ENCODE measurements at places on chromosomes 5 and 9.

DNA sequence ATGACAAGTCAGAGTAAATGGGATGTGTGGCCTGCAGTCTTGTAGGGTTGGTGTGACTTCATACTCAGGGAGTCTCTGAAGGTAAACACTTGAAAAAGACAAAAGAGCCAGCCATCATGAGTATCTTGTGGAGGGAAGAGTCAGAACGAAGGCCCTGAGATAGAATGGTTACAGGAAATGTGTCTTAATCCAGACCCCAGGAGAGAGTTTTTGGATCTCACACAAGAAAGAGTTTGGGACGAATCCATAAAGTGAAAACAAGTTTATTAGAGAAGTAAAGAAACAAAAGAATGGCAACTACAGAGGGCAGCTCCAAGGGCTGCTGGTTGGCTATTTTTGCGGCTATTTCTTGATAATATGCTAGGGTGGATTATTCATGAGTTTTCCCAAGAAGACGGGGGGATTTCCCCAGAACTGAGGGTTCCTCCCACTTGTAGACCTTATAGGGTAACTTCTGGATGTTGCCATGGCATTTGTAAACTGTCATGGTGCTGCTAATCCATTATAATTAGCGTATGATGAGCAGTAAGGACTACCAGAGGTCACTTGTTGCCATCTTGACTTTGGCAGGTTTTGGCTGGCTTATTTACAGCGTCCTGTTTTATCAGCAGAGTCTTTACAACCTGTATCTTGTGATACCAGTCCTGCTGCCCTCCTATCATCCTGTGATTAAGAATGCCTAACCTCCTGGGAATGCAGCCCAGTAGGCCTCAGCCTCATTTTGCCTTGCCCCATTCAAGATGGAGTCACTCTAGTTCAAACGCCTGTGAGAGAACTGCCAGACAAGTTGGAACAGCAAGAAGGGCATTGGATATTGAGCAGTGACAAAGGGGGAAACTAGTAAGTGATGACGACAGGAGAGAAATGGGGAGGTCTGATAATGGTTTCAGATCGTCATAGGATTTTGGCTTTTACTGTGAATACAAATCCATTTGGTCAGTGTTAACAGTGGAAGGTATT lies 34.0 kb downstream of the MTRR start:
- no peak for DNase-seq

GRCh38 chr5:38853753-38854470 lies 8.1 kb downstream of the OSMR start:
- no peak for DNase-seq

GRCh38 chr5:176679365-176680225 lies 32.3 kb downstream of the TSPAN17 start:
- no peak for DNase-seq

GRCh38 chr5:80142996-80143395 lies 107.8 kb downstream of the THBS4 start:
- no peak for DNase-seq

DNA sequence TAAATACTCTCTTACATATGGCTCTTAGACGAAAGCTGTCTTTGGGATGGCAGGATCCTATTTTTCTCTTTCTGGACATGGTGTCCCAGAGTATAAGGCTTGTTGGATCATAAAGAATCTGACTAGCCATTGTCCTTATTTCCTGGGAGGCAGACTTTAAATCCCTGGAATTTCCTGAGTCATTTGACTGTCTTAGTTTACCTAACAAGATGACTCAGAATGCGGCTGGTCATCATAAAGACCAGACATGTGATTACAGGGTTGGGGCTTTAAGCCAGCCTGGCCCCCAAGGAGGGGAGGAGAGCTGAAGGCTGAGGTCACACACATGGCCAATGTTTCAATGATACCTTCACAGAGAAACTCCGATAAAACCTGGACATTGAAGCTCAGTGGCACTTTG lies 37.2 kb downstream of the FAM240B start:
- no peak for DNase-seq

DNA sequence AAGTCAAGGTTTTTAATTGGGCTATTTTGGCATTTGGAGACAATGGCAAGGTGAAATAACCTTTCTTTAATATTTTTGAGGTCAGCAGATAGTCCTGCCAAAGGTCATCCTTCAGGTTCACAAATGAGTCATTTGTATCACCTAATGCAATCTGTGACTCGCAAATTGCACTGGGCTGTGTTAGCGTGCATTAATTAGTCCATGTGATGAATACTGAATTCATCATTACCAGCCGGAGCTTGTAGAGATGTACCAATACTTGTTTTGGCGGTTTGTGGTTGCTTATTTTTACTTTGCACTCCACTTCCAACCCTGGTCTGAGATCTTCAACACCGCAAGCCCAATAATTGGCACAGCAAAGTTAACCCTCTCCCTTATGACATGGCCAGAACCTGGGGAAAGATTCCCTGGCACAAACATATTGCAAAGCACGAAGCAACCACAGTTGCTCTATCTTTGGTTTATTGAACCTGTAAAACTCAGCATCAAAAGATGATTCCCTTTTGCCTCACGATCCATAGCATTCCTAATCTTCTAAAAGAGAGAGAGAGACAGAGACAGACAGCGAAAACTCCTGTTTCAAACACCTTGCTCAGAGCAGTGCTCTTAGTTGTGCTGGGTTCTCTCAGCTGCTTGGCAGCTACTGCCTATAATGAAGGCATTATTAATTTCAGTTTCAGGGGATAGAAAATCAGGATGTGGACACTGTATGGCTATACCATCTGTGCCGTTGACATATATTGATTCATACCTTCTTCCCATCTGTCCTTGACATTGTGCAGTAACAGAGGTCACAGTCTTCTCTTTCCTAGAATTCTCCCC lies 178.1 kb downstream of the EBF1 start:
- DNase-seq = no peak

DNA sequence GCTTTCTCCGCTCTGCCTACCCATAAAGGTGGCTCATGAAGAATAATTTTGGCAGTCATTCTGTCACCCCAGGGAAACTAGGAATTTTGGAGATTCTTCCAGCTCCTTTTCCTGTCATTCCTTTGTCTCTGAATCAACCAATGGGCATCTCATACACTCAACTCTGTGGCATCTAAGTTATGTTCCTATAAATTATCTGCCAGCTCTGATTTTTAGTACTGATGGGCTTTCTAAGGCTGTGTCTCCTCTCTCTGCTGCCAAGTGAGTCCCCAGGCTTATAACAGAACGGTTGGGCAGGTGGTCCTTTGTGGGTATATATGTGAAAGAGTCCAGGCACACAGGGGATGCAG lies 226.8 kb downstream of the NMUR2 start:
- no peak for DNase-seq

DNA sequence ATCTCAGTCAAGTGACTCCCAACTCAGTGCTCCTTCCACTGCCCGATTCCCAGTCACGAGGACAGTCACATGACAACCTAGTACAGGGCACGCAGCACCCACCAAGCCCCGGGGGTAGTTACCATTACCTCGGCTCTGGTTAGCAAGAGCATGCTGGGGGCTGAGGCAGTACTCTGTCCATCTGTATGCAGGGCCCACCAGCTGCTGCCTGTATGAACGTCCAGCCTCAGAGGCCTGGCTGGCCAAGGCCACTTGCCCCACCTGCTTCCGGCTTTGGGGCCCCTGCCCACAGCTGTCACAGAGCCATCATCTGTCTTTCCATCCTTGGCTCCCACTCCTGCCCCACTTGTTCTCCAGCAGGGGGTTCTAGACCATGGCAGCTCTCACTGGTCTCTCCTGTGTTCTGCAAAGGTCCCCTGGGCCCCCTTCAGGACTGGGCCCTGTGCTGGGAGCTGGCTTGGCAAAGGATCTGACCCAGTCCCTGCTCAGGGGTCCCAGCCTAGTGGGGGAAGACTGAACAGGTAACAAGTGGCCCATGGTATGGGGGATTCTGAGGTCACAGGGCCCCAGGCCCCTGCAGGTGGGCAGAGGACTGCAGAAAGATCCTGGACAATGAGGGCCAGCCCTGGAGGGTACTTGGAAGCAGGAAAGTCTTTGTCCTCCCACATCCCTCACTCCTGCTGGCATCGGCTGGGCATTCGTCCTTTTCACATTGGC lies 3.3 kb downstream of the RPL35 start:
- no peak for DNase-seq

DNA sequence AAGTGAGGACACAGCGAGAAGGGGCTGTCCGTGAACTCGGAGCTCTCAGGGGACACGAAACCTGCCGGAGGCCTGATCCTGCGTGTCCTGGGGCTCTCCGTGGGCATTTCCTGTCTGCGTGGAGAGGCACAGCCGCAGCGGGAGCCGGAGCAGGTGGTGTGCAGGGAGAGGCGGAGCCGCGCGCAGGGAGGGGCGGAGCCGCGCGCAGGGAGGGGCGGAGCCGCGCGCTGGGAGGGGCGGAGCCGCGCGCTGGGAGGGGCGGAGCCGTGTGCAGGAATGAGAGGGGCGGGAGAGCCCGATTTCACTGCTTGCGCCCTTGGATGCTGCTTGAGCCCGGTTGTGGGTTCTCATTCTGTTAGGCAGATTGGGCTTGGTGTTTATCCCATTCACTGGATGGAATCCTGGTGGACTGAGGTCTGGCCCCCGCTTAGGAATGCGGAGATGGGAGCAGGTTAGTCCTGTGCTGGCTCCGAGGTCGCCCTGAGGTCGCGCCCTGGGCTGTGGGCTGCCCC lies 26.7 kb downstream of the NDUFS6 start:
- DNase-seq = peak; percentile 5

DNA sequence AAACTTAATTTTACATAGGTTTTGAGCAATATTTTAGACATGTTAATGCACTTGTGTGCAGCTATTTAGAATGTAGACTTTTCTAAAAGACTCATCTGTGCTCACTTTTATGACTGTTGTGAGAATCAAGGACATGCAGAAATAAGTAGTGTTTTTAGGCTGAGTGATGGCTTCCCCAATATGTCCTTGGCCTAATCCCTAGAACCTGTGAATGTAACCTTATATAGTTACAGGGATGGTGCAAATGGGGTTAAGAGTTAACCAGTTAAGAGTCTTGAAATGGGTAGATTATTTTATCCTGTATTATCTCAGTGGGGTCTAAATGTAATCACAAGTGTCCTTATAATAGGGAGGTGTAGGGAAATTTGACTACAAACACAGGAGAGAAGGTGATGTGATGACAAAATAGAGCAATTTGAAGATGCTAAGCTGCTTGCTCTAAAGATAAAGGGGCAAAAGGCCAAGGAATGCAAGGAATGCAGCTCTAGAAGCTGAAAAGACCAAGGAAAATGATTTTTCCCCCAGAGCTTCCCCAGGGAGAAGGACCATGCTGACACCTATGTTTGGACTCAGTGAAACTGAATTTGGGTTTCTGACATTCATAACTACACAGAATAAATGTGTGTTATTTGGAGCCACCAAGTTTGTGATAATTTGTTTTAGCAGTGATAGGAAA lies 298.0 kb upstream of the PAPPA start:
- no peak for DNase-seq

GRCh38 chr5:76717222-76718083 lies 1.5 kb downstream of the F2R start:
- no peak for DNase-seq

Measured in hematopoietic multipotent progenitor cell treated with erythropoietin and hydrocortisone succinate and interleukin-3 and kit ligand, for 15 days (in vitro differentiated cells).